ENCODE measurements at places on chromosomes 2 and 18. TPM values are rescaled to one million over a fixed set of nuclear protein-coding genes. Genes with fewer than 3 reads are reported as not detected.

WDR12 gene
- total RNA-seq: 112 TPM

PLEKHH2 gene
- total RNA-seq: 2.1 TPM

FNDC4 gene
- 4.0 TPM for total RNA-seq

GALNT1 gene
- 192 TPM for total RNA-seq

KYNU gene
- total RNA-seq: not detected

FOXD4L1 gene
- not detected for total RNA-seq

GAD1 gene
- 52.5 TPM for total RNA-seq

CHRND gene
- total RNA-seq: not detected

REG3G gene
- not detected for total RNA-seq

MC2R gene
- not detected for total RNA-seq

RNASEH1 gene
- total RNA-seq: 41.7 TPM

CCBE1 gene
- not detected for total RNA-seq

SLC30A3 gene
- total RNA-seq: 2.6 TPM

Measured in G401 (cell line).